ENCODE measurements at places on chromosomes 2 and 18.

DNA sequence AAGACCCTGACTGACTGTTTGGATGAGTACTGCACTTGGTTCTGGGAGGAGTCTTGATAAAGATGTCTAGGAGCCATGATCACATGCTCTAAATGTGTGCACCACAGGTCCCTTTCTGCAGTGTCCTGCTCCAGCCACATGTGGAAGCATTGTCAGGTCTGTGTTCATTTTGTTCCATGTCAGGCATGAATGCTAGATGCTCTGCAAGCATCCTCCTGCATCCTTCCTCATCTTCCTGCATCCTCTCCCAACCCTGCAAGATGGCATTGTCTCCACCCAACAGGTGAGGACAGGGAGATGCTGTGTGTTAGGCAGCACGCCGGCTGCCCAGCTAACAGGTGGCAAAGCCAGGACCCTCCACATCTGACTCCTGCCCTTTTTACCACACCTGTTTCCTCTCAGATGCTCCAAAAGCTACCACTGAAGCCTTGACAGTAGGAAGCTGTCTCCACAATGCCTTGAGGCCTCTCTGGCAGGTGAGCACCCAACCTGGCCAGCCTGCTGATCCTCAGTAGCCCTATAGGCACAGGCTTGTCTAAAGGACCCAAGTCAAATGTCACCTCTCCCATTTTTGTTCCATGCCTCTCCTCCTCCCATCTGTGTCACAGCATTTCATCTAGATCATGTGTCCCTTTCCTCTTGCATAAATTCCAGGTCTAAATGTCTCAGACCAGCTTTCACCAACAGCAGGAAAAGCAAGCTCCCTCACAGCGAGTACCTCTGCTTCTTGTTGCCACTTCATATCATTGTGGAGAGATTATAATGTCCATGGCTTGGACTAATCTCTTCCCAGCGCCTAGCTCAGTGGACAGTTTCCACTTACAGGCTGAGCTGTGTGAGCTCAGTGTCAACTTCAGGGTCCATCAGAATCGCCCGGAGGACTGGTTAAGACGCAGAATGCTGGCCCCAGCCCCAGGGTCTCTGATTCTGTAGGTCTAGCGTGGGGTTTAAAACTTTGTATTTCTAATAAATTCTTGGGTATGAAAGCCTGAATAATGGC lies 55.0 kb downstream of the TMEM163 start:
- DNase-seq, result no peak

DNA sequence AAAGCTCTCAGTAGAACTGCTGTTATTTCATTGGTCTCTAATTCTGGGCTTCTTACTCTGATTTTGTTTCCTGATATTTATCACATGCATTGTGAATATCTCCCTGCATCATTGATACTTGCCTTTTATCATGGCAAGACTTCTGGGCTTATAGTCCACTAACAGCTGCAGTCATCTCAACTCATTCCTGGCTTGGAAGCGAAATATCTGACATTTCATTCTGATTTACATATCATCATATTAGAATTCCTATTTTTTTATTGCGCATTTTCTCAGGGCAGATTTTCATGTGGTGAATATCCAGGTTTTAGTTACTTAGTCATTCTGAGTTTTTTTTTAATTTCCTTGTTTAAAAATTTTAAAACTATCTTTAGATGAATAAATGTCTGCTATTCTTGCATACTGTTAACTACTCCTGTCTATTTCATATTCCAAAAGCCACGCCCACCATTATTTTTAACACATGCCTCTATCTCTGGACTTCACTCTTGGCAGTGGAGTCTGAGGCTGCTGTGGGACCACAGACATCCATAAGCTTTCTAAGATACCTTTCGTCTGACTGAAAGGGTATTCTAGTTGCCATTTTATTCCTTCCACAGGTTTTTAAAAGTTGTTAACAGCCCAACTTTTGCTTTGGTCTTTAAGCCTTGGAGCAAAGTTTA lies 164.5 kb downstream of the IRS1 start:
- no peak for DNase-seq

GRCh38 chr2:67585400-67585799 lies 188.3 kb downstream of the ETAA1 start:
- DNase-seq, result no peak

DNA sequence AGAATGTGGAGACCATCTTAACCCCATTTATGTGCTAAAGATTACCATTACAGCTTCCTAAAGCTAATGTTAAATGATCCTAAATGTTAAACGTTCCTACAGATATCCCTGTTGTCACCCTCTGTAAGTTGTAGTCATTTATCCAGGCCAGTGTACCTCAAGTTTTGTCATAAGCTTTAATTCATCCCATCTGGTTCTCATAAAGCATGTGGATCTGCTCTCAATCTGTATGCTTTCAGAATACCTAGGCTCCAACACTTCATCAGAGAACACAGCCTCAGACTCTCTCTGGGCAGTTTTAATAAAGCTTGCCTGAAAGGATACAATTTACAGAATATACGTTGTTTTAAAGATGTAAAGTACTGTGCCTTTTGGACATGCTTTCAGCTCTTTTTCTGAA lies 4.2 kb upstream of the CCDC178 start:
- no peak for DNase-seq

GRCh38 chr18:67730886-67731285 lies 214.4 kb upstream of the DSEL start:
- DNase-seq, result no peak

- DNase-seq, result no peak
Observed at GRCh38 chr2:72274380-72274797, 126.7 kb upstream of the CYP26B1 start.

DNA sequence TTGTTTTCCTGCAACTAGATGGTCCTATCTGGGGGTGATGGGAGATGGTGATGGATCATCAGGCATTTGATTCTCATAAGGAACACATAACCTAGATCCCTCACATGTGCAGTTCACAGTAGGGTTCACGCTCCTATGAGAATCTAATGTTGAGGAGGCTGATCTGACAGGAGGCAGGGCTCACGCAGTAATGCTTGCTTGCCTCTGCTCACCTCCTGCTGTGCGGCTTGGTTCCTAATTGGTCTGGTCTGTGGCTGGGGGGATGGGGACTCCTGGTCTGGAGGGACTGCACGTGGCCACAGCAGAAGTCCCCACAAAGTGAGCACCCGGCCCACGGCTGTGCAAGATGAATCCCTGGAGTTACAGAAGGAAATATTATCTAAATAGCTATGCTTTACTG lies 11.3 kb downstream of the MC5R start:
- DNase-seq, result no peak

DNA sequence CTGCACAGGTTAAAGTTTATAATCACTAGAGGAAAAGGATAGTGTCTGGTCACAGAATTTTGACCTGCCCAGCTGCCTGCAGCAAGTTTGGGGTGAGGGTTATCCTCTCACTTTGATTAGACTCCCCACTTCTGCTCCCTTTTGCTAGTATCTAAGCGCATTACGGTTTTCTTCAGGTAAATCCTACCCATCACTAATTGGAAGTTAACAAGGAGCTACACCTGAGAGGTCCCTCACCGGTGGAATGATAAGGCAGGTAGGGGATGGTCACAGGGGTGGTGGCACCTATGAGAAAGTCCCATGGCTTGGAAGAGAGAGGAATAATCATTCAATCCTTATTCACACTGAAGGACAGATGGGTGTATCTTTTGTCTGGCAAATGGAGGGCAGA lies 7.6 kb downstream of the BCL2 start:
- DNase-seq, result no peak

DNA sequence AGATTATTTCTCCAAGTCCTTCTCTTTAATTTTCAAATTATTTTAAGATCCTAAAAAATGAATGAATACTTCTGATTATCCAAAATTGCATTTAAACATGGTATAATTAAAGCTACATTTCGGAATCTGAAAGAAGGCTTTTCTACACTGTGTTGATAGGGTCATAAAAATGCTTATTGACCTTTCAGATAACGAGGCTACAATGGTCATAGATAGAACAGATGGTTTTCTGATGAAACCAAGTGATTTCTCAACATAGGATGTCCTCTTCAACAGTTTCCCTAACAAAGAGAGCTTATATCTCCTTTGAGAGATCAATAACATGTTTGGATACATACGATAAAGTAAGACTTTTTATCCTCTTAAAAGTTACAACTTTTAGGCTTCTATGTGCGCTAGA lies 201.1 kb downstream of the PTH2R start:
- peak; percentile 28 for DNase-seq

GRCh38 chr2:101540518-101540917 lies 65.6 kb upstream of the RFX8 start:
- no peak for DNase-seq

DNA sequence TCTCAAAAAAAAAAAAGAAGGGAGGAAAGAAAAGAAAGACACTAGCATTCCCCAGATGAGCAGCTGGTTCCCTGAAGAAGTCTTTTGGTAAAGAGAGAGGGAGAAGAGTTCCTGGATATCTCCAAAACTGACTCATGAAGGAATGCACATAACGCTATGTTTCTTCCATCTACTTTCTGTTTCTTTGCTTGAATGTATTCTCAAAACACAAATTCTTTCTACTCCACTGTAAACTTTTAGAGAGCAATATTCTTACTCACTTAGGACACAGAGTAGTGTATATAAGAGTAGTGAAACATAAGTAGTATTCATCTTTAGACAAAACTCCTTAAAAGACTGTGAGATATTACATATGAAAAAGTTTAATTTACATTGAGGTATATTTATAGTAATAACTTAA lies 64.2 kb downstream of the TRIP12 start:
- no peak for DNase-seq

DNA sequence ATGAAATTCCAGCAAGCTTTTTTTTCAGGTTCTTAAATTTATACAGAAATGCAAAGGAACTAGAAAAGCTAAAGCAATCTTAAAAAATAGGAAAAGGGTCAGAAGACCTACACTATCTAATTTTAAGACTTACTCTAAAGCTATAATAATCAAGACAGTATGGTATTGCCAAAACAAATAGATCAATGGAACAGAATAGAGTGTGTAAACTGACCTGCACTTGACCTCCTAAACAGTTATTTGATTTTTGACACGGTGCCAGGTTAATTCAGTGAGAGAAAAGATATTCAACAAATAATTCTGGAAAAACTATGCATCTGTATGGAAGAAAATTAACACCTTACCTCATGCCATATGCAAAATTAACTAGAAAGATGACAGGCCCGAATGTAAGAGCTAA lies 73.6 kb downstream of the OLA1 start:
- DNase-seq, result peak; percentile 7

- no peak for DNase-seq
Observed at GRCh38 chr2:196263181-196263747, 91.9 kb upstream of the STK17B start.

- no peak for DNase-seq
Observed at GRCh38 chr2:237588044-237588696, 2.4 kb downstream of the RAB17 start.

- DNase-seq, result no peak
Observed at GRCh38 chr2:232368311-232368731, 10.2 kb upstream of the ALPP start.

GRCh38 chr2:112750560-112750843 lies 13.9 kb downstream of the CKAP2L start:
- DNase-seq, result no peak

DNA sequence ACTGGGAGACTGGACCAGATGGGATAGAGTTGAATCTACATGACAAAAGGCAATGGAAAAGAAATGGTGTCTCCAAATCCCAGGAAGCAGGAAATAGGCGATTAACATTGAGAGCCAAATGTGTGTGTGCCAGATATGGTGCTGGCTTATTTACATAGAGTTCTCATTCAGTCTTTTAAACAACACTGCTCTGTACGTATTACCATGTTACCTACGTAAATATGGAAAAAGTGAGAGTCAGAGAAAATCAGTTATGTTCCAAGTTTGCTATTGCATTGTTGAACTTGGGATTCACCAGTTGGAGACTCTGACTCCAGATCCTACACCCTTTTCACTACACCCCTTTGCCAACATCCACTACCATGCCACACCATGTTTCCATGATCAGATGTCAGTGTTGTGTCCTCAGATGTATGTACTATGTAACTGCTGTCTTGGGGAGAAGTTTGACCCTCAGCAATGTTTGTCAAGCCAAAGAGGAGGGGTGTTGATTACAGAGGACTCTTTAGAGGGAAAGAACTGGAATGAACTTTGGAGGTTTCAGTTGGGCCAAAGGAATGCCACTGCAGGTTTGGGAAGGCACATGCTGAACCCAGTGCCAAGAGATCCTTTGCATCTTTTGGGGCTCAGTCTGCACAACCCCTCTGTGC lies 19.6 kb upstream of the GREB1 start:
- no peak for DNase-seq

DNA sequence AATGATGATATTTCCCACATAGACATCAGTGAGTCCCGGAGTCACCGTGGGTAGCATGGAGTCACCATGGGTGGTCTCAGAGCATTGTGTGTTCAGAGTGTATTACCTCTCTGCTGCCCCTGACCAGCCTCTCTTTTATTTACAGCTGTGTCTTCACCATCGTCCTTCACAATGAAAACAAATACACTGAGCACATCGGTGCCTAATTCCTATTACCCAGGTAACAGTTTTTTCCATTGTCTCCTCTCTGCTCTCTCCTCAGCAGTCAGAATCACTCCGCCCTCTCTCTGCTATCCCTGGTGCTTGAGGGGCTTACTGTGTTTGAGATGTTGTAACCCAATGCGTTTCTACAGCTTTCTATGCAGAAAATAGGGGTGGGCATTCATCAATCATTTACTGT lies 361.5 kb upstream of the RAB12 start:
- DNase-seq, result no peak

- no peak for DNase-seq
Observed at GRCh38 chr2:163906410-163906809, 170.6 kb upstream of the FIGN start.

GRCh38 chr2:170816504-170817092 lies at the start of gene GAD1:
GAD1 (plus strand) TSS chr2:170816887; CDS start chr2:170818592, 1,705 bp downstream.
- peak; percentile 84 for DNase-seq

GRCh38 chr2:60512641-60513040 lies 40.8 kb downstream of the BCL11A start:
- no peak for DNase-seq

- DNase-seq, result no peak
Observed at GRCh38 chr2:217980036-217980435, 22.8 kb downstream of the TNS1 start.

GRCh38 chr2:165874445-165875039 lies 79.0 kb downstream of the TTC21B start:
- peak; percentile 8 for DNase-seq

- no peak for DNase-seq
Observed at GRCh38 chr2:152355409-152355831, 20.4 kb downstream of the FMNL2 start.

DNA sequence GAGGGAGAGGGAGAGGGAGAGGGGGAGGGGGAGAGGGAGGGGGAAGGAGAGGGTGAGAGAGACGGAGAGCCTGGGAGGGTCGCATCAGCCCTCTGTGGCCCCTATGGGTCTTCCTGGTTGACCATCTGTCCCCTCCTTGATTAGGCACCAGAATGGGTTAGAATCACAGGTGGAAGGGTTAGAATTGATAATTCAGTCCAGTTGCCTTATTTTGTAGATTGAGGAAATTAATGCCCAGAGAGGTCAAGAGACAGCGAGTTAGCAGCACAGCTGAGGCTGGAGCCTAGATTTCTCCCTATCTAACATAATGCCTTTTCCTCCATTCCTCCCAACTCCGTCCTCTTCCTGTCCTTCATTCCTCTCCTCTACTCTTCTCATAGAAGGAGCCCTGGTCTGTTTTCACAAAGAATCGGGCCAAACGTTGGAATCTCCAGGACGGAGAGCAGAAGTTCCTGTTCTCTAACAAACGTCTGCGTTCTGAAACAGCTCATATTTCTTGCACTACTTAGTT lies 338 bp upstream of the THUMPD2 start:
- DNase-seq, result no peak

Data from SHP77 (cell line).